Stimulated activated CD8-positive, alpha-beta memory T cell treated with anti-CD3 and anti-CD28 coated beads, Interleukin-7, amount 100 ng/mL, for 4 hours (primary cell): ENCODE measurements at places on chromosomes 6 and 20.

DNA sequence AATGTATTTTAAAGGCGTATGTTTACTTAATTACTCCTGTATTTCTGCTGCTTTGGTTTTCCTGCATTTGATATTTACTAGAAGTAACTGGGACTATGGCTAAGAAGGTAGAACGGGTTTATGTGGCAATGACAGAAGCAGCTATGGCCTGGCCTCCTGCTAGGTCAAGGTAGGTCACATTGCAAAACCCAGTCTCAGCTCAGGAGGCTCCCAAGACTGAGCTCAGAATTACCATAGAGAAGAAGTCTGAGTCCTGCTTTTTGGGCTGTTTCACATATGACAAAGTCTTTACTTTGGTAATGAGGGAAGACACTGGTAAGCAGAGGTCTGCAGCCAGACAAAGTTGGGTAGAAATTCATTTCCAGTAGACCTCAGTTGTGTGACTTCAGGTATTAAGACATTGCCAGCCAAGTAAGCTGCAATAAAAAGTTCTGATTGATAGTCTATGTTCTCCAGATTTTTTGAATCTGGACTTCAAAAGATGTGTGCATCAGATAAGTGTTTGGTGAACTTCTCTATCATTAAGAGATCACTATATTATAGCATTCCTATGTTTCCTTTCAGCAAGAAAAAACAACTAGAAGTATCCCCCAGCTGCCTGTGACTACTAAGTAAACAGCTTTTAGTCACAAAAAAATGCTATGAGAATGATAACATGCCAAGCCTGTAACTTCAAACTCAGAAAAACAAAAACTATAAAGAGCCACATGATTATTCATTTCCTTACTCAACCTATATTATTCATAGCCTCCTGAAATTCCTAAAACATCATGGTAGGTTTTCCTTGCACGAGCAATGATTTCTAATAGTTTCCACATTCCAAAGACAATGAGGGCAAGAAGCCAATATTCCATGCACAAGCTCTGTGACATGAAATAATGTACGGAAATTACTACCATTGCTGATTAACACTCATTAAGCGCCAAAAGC is 312.3 kb downstream of the HAO1 start:
- no peak for DNase-seq

GRCh38 chr6:7809346-7809745 is 83.4 kb downstream of the BMP6 start:
- no peak for DNase-seq

GRCh38 chr6:132624175-132624574 is at the start of gene TAAR2:
Gene TAAR2 (minus strand): TSS chr6:132624275. CDS start chr6:132624275, 0 bp downstream.
- no peak for DNase-seq

DNA sequence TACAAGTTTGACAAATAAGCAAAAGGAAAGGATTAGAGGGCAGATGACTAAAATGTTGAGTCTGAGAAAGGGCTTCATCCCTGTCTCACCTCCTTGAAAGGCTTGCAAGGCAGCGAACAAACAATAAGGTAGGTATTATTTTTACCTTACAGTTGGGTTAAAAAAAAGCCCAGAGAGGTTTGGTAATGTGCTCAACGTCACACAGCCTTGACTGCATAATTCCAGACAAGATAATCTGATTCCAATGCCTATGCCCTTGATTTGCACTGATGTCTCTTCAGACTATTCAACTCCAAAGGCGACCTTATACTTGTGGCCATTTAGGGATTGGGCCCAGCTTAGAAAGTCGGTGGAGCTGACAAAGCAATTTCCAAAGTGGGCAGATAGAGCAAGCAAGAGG is 1.7 kb downstream of the ARG1 start:
- DNase-seq, result no peak

DNA sequence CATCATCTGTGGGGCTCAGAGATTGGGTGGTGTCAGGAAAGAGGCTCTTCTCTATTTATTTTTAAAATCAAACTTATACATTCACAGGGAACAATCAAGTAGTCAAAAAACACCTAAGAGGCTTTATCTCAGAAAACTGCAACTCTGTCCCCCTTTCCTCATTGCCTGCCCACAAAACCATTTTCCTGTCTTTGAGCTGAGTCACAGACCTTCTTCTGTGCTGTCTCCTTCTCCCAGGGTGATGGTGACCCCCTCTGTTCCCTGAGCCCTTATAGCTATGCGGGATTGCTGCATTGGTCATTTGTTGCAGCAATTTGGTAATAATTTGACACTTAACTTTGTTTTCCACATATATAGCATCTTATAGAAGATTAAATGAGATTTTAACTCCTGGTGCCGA is 195.2 kb upstream of the PROKR2 start:
- DNase-seq, result no peak

DNA sequence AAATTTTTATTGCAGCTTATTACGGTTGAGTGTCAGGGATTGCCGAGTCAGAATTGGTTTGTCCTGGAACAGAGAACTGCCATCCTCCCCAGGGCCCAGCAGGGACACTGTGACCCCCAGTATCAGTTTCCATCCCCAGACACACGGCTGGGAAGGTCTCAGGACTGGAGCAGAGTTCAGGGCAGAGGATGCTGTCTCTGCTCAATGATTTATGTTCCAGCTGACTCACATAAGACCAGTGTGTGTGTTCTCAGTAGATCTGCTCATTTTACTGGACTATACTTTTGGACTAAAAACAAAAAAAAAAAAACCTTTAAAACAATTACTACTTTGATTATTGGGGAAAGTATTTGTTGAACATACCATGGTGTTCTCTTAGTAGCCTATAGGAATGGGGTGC is 44.2 kb downstream of the FNDC1 start:
- no peak for DNase-seq

GRCh38 chr6:152338335-152339125 is 298.6 kb downstream of the SYNE1 start:
- DNase-seq, result peak; percentile 16

GRCh38 chr6:37690964-37691735 is 6.5 kb downstream of the MDGA1 start:
- no peak for DNase-seq

GRCh38 chr6:81589465-81590313 is 162.8 kb downstream of the TENT5A start:
- DNase-seq, result no peak

GRCh38 chr6:114055349-114055748 is 84.4 kb upstream of the HDAC2 start:
- no peak for DNase-seq

DNA sequence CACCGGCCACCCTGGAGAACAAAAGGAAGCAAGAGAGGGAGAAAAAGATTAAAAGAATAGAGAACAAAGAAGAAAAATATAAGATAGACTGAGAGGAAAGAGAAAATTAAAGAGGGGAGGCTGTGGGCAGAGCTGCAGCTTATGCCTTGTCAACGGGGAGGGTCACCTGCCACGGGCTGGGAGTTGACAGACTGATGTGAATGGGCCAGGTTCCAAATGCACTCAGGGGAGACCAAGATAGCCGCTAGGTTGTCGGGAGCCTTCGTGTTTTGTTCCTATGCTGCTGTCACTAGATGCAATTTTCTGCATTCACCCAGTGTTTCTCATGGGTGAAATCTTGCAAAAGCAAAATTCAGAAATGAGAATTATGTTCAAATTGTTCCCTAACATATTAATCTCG is 119.6 kb upstream of the MTHFD1L start:
- DNase-seq, result no peak

GRCh38 chr6:12336121-12336971 is 46.2 kb downstream of the EDN1 start:
- DNase-seq, result no peak

DNA sequence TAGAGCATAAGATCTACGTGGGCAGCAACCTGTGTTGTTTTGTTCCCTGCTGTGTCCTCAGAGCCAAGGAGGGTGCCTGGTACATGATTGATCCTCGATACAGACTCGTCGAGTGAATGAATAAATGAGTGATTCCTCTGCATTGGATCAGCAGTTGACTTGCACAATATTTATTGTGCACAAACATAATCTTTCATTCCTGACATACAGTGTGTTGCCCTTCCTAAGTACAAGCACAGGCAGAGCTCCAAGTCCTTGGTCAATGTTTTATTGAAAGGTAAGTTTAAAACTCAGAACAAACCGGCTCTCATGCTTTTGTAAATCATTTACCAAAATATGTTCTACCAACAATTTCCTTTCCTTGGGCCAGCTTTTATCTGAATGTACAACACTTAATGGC is 57.4 kb downstream of the STMND1 start:
- DNase-seq, result no peak

- DNase-seq, result no peak
Measured at GRCh38 chr6:132365281-132365907, 35.9 kb downstream of the MOXD1 start.

DNA sequence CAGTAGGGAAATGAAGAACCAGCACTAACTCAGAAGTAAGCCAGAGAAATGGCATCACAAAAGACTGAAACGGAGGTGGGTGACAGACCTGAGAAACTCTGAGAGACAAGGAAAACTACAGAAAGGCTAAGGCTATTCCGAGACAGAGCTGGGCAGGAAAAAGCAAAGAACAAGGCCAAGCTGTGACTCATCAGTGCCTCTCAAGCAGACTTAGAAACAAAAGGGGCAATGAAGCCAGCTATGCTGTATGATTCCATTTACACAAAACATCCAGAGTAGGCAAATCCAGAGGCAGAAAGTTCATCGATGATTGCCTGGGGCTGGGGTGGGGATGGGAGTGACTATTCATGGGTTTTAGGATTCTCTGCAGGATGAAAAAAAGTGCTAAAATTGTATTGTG is 50.0 kb downstream of the SLC23A2 start:
- DNase-seq, result no peak

GRCh38 chr6:14068133-14068532 is 49.4 kb upstream of the CD83 start:
- DNase-seq, result no peak

GRCh38 chr6:163998496-163998895 is 584.0 kb downstream of the QKI start:
- no peak for DNase-seq
